Sigmoid colon (tissue), 7 donors: ENCODE measurements at places on chromosomes 2 and 18. TPM values are rescaled to one million over a fixed set of nuclear protein-coding genes. Genes with fewer than 3 reads are reported as not detected.

NT5C1B gene
- total RNA-seq: not detected

DNA sequence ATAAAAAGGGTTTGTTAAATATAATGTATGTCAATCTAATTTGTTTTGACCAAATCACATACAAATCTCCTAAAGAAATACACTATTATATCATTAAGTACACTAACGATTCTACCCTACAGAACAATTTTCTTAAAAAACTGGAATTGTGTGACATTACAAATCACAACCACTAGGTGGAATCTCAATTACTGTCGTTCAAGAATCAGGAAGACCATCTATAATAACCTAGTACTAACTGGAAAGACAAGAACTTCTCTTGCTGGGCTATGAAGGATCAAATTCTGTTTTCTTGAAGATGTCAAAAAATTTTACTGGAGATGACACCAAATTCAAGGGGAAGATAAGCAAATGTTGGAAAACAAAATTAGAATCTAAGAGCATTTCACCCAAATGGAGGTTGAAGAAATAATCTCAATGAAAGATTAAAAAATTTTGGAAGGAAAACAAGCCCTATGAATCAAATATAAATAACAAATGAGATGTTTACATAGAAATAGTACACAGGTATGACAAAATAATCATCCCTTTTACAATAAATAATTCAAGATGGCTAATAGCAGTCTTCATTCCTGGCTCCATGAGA, 110.9 kb downstream of the STK39 start:
- DNase-seq: no peak

DNA sequence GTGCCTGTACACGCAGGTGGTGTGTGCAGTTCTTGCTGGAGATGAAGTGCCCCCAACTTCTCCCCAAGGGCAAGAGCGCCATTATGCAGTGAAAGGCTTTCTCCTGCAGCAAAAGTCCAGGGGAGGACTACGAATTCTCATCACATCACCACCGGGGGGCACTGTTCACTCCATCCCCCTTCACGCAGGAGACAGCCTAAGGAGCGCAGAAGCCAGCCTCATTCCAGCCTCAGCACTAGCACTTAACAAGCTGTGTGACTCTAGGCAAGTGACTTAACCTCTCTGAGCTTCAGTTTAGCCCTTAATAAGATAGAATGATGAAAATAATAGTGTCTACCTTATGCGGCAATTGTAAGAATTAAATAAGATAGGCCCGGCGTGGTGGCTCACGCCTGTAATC, 32.3 kb downstream of the DNMT3A start:
- DNase-seq: no peak

GALNT13 gene
- 2.5 TPM for total RNA-seq

DAW1 gene
- not detected for total RNA-seq

- DNase-seq: no peak
Measured at GRCh38 chr2:99085421-99085820, 56.1 kb upstream of the C2orf15 start.

CD226 gene
- total RNA-seq: 0.36 TPM

- no peak for DNase-seq
Measured at GRCh38 chr2:54076586-54076985, 38.8 kb upstream of the ACYP2 start.

- no peak for DNase-seq
Measured at GRCh38 chr2:200021449-200022114, 66.2 kb downstream of the MAIP1 start.

DNA sequence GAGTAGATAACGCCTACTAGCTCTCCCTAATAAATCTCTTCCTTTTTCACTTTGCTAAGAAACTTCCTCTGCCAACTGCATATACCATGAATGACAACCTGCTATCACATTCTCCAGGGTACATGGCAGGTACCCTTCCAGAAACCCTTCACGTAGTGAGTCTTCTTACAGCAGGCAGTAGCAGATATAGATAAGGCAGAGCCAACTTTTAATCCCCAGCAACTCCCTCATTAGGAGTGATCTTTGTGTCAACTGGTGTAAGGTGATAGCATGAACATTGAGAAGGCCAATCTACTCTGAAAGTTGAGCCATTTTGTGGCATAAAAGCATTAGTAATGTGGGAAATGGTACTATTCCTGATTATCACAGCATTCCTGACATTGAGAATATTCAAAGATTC, 5.7 kb upstream of the STK17B start:
- no peak for DNase-seq

GRCh38 chr2:46050489-46050888, 246.7 kb upstream of the EPAS1 start:
- DNase-seq: no peak

- no peak for DNase-seq
Measured at GRCh38 chr2:167192833-167193232, 304.6 kb downstream of the XIRP2 start.

- DNase-seq: no peak
Measured at GRCh38 chr2:34291076-34291475, 692.0 kb upstream of the FAM98A start.

DNA sequence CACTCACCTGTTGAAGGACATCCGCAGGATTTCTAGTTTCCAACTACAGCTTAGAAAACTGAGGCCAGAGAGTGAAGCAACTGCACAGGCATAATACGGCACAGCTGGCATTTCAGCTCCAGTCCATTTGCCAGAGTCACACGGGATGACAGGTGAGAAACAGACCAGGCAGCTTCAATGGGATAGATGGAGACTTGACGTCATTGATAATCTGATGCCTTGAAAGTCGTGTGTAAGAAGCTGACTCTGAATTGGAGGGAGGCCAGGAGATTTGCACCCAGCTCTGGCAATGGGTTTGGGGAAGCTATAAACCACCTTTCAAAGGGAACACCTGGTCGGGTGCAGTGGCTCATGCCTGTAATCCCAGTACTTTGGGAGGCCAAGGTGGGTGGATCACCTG, 12.4 kb upstream of the DNMT3A start:
- DNase-seq: no peak

TRIB2 gene
- total RNA-seq: 43.2 TPM

GRCh38 chr2:190443778-190444481, 35.8 kb downstream of the MFSD6 start:
- DNase-seq: no peak

BOLL gene
- not detected for total RNA-seq
